ENCODE measurements at places on chromosomes 16 and 17.
A peak's percentile ranks its signal among the peaks of the same experiment; 100 is the strongest.

GRCh38 chr17:3033248-3033640, 30.2 kb downstream of the OR1D5 start:
- DNase-seq = no peak

GRCh38 chr17:77269696-77270681, 129.2 kb downstream of the SEC14L1 start:
- DNase-seq = peak; percentile 21

- no peak for DNase-seq
Measured at GRCh38 chr16:3642397-3643094, 11.9 kb upstream of the DNASE1 start.

- no peak for DNase-seq
Measured at GRCh38 chr17:42853968-42854790, 3.2 kb downstream of the AOC3 start.

DNA sequence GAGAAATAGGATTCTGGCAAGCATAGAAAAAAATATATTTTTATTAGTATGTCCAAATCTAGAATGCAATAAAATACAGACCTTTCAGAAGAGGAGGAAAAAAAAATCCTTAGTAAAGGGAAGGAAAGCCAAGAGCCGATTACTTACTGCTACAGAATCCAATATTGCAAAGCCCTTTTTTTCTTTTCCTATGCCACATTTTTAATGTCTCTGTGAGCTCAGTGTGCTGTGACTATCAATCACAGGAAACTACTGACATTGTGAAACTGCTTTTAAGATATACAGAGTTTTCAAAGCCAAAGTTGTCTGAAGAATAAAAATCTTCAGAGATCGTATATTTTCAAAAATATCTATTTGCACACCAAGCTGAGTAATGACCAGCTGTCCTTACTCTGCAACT, 120.4 kb downstream of the CHD9NB start:
- DNase-seq = no peak

GRCh38 chr16:11370084-11370931, 25.0 kb downstream of the RMI2 start:
- peak; percentile 88 for DNase-seq

DNA sequence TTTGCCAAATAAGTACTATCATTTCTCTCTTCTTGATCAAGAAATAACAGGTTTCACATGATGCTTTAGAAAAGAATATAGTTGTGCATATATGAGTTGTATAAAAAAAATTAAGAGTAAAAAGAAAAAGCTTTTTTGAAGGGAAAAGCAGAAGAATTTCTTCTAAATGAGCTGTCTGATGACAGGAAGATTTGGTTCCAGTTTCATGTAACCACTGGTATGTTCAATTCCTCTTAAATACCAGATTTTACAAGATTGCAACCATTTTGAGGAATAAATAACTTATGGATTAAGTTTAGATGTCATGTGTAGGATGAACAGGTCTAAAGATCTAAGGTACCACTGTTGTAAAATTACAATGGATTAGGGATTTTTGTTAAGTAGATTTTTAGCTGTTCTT, 45.0 kb downstream of the VMP1 start:
- no peak for DNase-seq

DNA sequence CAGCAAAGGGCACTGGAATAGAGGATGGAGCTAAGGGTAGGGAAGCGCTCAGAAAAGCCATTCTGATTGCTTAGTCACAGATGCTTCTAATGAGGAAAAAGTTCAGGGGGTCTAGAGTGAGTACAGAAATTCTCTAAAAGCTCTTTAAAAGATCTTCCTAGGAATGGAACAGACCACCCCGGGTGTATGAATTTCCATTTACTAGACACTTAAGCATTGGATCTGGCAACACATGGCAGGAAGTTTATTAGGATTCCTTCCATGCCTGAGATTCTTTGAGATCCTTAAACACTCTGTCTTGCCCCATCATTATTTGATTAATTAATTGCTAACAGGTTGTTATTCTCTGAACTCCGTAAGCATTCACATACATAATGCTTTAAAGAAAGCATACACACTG, 8.5 kb downstream of the KRTAP9-7 start:
- no peak for DNase-seq

- peak; percentile 70 for DNase-seq
Measured at GRCh38 chr16:10770907-10771306, 27.3 kb downstream of the NUBP1 start.

GRCh38 chr17:9239793-9240658, 218.7 kb downstream of the NTN1 start:
- peak; percentile 75 for DNase-seq

GRCh38 chr17:73360961-73361761, 49.4 kb upstream of the CDC42EP4 start:
- DNase-seq = no peak

DNA sequence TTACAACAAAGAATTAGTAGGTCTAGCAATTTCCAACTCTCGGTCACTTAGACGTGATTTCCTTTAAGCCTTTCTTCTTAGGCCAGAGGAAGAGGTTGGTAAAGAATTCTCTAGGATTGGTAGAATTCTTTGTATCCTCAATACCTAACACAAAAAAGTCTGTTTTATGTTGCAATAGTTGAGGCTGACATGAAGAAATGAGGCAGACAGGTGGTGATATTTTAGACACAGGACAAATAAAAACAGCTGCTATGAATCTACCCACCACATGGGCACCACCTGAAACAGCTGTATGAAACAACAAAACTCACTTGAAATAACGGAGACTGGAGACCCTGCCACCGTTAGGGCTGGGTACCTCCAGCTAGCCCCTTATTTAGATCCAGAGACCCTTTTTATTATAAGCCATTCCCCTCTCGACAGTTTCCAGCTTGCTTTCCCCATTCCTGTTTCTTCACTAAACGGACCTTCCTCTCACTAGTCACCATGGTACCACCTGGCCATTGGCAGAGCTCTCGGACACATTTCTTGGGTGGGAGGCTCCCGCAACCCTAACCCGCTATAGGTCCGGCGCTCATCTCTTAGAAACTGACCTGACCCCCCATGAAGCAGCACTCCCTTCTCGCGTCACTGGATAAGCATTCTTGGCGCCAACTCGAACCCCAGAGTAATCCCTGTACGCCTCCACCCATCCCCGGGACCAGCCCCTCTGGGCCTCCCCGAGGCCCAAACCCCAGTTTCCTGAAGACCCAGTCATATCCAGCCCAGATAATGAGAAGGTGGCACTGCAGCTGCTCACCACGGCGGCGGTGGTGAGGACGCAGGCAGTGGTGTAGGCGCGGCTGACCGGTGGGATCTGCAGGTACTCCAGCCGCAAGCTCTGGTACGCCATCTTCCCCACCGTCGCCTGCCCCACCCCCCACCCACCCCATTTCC, at the start of gene DERL2:
Gene DERL2 (minus strand): TSS at position 909 of the 936 bp plus-strand sequence. CDS start 17 bp downstream, at position 892.
- DNase-seq = peak; percentile 3

DNA sequence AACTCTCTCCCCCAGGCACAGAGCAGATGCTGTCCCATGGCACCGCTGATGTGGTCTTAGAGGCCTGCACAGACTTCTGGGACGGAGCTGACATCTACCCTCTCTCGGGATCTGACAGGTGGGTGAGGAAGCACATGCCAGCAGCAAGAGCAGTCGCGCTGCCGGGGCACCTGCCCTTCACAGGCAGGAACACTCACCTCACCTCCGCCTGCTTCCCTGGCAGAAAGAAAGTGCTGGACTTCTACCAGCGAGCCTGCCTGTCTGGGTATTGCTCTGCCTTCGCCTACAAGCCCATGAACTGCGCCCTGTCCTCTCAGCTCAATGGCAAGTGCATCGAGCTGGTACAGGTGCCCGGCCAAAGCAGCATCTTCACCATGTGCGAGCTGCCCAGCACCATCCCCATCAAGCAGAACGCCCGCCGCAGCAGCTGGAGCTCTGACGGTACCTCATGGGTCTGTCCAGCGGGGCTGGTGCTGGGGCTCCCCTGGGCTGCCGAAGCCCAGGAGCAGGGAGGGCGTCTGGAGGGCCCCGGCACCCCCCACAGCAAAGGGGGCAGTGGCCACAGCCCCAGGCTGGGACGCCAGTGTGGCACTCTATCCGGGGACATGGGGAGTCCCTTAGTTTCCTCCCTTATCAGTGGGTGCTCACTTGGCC, 21.7 kb downstream of the CASKIN2 start:
- no peak for DNase-seq

DNA sequence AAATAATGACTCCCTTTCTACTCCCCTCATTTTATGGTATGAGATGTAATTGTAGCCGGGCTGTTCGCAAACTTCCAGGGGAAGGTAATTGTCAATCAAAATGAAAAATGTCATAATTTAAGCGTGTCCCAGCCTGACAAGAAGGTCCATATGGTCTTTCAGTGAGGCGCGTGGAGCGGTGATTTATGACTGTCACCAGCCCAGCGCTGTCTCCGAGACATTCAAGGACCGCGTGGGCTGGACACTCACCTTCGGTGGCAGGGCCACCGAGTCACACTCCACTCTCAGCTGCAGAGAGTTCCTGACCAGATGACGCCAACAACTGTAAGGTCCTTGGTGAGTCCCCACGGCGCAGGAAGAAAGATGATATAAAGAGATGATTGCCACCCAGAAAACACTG, 157.7 kb upstream of the TNRC6C start:
- DNase-seq = no peak

DNA sequence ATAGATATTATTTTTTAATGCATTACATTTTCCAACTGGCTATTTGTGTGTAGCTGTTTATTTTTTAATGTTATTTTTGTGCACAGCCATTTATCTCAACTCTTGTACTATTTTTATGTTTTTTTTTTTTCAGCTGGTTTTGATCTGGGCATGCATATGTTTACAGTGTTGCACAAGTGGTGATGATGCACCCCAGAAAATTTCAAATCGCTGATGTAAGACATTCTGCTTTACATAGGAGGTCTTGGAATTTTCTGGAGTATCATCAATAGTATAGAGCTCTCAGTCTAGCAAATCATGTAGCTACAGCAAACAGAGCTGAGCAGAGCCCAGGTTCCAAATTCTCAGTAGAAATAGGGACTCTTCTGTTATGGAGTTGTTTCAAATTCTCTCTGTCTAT, 30.2 kb downstream of the CACNG5 start:
- DNase-seq = no peak

DNA sequence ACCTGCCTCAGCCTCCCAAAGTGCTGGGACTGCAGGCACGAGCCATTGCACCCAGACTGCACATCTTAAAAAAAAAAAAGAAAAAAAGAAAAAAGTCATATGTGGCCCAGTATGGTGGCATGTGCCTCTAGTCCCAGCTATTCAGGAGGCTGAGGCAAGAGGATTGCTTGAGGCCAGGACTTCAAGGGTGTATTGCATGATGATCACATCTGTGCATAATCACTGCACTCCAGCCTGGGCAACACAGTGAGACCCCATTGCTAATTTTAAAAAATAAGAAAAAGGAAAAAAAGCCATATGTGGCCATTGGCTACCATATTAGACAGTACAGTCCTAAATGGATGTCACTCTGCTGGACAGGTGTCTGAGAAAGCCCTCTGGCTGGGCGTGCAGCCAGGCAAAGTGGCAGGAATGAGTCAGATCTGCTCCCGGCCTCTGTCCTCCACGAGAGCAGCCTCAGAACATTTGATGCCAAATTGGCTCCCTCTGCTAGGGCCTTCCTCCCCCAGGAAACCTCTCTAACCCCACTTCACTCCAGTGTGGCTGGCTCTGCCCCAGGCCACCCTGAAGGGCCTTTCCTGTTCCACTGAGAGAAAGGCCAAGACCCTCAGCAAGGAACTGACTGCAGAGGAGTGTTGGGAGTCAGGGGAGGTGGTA, 14.7 kb downstream of the CA7 start:
- no peak for DNase-seq

DNA sequence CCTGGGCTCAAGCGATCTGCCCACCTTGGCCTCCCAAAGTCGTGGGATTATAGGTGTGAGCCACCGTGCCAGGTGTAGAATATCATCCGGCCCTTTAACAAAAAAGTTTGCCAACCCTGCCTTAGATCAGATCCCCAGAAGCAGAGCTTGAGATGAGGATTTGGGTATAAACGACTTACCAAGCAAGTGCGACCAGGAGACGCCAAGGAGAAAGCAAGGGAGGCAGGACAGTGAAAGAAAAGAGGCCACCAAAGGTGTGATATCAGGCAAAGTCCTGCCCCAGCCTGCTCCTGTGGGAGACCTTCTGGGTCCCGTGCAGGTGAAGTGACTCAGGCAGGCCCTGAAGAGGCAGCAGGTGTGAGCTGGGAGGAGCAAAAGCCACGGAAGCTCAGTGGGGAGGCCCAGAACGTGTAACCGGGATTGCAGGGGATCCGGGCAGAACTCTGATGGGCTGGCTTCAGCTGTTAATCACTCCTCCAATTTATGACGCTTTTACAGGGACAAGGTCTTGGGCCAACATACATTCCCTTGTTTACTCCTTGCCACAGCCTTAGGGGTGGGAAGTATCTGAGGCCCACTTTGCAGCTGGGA, 14.1 kb upstream of the CALB2 start:
- no peak for DNase-seq

GRCh38 chr16:3578121-3578520, 918 bp upstream of the NLRC3 start:
- no peak for DNase-seq

DNA sequence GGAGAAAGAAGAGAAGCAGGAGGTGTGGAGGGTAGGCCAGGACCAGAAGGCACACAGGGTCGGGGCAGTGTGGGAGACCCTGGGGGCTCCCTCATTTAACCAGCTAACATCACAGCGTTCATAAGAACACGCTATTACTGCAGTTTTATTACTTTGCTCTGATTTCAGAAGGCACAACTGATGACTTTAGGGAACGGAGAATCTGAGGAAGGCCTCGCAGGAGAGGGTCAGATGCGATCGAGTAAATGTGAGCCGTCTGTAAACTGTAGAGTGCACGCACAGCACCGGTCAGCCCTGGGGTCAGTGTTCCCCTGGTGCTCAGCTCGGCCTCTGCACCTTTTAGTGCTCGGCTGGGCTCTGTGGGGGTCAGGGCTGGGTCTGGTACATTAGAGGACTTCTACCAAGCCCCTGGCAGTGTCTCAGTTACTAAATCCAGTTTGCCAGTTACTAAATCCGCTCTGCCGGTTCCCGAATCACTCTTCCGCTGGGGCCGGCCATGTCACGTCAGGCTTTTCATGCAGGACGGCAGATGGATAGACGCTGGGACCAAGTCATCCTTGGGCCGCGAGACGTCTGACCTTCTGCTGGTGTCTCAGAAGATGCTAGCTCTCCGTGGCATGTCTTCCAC, 325.9 kb downstream of the SEC14L1 start:
- DNase-seq = no peak

DNA sequence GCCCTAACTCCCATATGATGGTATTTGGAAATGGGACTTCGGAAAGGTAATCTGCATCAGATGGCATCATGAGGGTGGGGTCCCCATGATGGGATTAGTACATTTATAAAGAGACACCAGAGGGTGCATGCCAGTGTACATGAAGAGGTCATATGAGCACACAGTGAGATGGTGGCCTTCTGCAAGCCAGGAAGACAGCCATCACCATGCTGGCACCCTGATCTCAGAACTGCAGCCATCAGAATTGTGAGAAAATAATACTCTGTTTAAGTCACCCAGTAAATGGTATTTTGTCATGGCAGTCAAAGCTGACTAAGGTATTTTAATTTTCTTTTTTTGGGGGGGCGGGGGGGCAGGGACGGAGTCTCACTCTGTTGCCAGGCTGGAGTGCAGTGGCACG, 47.1 kb upstream of the ABCA10 start:
- no peak for DNase-seq

All from inflammatory macrophage (primary cell).